ENCODE measurements at places on chromosomes 12 and 14.
A peak's percentile ranks its signal among the peaks of the same experiment; 100 is the strongest.

- DNase-seq, result no peak
Measured at GRCh38 chr12:84779169-84779568, 133.4 kb downstream of the SLC6A15 start.

GRCh38 chr12:108691998-108692808, 39.1 kb downstream of the CORO1C start:
- DNase-seq, result peak; percentile 9

GRCh38 chr14:73176685-73177084, 40.4 kb downstream of the PSEN1 start:
- no peak for DNase-seq

DNA sequence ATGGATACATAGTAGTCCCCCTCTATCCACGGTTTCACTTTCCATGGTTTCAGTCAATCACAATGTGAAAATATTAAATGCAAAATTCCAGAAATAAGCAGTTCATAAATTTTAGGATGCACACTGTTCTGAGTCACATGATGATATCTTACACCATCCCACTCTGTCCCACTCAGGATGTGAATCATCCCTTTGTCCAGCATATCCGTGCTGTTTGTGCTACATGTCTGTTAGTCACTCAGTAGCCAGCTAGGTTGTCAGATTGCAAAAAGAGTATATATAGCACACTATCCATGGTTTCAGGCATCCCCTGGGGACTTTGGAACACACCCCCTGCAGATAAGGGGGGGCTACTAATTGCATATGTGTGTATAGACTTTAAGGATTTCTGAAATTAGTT, 8.1 kb upstream of the NAA30 start:
- no peak for DNase-seq

DNA sequence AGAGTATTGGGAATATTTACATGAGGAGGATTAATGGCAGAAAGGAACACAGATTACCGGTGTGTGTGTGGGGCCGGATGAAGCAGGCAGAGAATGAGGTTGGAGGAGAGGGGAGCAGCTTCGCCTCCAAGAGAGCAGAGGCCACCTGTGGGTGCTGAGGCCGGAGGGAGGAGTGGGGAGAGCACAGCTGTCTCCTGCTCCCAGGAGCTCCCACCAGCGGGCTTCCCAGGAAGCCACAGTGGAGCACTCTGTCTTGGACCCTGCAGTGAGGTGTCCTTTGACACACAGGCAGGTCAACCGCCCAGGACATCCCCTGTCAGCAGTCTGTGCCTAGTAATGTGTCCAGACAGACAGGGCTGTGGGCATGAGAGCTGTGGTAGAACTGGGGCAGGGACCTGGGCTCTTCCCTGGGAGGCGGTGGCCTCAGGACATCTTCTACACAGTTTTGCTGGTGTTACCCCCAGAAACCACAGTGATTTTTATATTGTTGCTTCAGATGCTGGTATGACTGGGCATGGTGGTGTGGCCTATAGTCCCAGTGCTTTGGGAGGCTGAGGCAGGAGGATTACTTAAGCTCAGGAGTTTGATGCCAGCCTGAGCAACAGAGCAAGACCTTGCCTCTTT, 18.5 kb upstream of the AMN start:
- DNase-seq, result no peak

DNA sequence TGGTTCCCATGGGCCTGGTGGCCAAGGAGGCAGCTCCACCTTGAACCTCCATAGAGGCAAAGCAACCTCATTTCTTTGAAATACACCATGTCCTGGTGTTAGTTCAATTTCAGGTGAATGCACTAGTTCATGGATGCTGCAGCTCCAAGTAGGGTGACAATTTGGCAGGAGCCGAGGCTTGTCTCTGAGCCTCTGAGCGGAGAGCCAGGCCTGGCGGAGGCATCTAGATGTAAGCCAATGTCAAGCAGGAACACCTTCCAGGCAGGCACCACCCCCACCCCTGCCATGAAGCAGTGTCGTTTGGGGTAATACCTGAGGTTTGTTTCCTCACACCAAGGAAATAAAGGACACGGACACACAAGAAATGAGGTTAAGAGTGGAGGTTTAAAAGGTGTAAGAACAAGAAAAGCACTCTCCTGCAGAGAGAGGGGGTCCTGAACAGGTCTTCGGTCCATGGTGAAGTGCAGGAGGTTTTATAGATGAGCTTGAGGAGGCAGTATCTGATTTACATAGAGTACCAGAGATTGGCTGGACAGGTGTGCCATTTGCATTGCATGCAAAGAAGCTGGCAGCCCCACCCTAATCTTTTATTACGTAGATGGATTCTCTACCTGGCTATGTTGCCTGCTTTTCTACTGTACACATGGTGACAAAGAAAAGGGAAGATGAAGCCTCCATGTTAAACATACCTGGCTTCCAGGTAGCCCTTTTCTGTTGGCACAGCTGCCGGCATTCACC, 60.3 kb downstream of the RIN3 start:
- DNase-seq, result no peak

DNA sequence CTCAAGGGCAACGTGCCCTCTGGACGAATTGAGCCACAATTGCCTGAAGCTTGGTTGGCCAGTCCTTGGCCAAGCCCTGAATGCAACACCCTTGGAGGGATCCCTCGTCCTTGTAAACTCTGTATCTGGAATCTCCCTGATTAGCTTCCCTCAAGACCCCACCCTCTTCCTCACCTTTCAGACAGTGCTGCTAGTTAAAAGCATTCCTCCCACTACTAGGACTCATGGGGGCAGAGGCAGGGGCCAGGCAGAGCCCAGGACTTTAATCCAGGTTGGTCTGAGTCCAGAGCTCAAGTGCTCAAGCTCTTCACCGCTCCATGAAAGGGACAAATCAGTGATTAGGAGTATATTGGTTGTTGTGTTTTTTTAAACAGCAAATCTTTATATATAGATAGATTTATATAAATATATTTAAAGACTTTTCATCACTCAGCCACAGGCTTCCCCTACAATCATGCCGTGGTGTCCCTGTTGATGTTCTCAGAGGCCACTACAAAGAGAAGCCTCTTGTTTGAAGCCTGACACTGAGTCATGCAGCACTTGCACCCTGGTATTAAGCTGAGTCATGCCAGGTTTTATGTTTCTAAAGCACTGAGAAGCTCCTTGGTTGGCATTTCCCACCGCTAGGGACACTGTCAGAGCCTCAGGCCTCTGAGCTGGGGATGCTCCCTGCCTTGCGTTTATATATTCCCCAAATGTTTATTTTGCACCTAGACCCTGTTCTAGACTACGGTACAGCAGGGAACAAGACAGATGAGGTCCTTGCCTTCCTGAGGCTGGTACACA, 53.8 kb upstream of the GSC start:
- DNase-seq, result no peak

DNA sequence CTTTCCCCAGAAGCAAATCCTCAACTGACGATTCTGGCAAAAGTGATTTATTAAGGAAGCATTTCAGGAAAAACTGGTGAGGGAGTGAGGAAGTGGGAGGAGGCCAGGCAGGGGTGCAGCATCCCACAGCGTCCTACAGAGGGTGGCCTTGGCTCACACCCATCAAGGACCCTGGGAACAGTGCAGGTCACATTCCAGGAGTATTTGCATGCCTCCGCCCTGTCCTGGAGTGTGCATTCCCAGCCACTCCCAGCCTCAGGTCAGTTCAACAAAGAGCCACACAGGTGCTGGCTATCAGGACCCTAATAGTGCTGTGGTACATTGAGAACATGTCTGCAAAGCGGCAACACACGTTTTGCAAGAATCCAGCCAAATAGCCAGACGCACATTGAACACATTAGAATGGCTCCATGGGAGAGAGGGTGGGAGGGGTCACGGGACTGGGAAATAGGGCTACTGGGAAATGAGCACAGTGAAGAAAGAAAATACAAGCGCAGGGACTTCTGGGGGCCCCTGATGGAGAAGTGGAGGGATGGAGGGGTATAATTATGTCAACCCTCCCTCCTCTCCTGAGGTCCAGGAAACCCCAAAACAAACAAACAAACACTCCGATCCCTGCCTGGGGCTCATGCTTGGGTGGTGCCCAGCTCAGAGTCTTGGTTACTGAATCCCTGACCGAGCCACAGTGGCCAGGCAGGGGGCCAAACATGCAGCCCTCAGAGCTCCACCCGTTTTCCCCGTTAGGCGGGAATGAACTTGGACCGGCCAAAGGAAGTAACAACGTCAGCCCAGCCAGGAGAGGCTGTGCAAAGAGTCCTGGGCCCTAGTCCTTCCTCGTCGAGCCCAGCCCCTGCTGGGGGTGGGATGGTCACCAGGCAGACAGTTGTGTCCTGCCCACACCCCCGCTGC, 36.5 kb downstream of the CMKLR1 start:
- no peak for DNase-seq

- DNase-seq, result no peak
Measured at GRCh38 chr12:40907115-40907527, 214.9 kb downstream of the CNTN1 start.

GRCh38 chr12:132659146-132659545, 28.0 kb downstream of the POLE start:
- DNase-seq, result no peak

DNA sequence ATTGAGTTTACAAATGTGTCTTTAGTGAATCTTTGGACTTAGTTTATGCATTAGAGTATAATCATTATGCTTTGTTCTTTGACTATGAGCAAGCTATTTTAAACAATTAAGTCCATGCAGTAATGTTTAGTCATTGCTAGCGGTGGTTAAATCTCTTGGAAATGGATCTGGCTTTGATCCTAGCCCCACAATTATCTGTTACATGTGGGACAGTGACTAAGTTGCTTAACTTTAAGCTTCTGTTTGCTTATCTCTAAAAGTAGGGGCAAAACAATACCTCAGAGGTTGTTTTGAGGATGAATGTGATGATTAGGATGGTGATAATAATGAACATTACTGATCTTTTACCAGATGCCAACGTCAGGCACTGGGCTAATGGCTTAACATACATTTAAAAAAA, 124.2 kb downstream of the NPAS3 start:
- no peak for DNase-seq

- DNase-seq, result no peak
Measured at GRCh38 chr12:119857041-119857591, 20.0 kb downstream of the CIT start.

DNA sequence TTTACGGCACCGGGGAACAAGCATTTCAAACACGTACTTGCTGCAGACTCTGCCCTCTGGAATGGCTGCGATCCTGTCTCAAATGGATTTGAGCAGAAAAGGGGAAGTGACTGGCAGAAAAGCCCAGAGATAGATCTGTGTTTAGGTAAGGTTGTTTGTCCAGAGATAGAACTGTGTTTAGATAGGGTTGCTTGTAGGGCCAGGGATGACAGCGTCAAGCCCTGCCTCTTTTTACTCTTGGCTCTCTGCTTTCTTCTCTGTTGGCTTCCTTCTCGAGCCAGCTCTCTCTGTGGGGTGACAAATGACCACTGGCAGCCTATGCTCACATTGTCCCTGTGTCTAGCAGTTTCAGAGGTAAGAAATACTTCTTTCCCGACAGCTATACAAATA, 11.4 kb downstream of the DGLUCY start:
- no peak for DNase-seq

- DNase-seq, result no peak
Measured at GRCh38 chr14:100708425-100709288, 18.0 kb upstream of the DLK1 start.

GRCh38 chr14:91912035-91912434, 35.5 kb downstream of the FBLN5 start:
- no peak for DNase-seq

DNA sequence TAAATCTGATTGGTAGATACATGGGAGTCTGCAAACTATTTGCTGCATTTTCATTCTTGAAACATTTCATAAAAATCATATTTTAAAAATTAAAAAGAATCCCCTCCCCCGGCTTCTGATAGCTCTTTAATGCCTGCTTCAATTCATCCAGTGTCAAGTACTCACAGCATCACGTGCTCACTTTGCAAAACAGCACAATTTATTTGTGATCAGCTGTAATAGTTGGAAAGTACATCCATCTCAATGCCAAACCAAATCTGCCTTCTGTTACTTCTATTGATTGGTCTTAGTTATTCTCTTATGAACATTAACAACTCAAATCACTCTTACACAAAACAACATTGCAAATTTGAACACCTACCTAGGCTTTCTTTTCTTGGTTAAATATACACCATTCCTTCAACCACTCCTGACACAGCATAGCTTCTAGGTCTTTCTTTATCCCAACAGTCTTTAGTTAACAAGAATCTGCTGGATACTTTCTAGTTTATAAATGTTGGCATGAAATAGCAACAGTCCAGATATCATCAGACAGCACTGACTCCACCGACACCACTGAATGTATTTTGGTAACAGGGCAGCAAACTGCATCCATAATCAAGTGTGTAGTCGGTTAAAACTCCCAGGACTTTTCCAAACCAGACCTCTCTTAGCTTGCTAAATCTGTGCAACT, 58.0 kb downstream of the PARP11 start:
- DNase-seq, result no peak

DNA sequence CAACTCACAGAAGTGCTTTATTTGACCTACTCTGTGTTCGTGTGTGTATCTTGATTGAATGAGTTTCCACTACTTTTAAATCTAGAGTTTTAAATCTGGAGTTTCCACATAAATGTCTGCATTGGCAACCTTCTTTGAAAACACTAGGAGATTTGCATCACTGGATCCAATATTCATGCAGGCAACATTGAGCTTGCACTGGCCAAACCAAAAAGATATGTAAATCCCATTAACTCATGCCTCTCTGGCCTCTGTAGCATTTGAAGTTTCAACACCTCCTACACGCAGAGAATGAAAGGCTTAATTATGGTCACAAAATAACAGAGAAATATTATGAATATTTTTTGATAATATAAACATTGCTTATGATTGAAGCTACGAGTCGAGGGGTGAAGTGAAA, 178.6 kb downstream of the DUSP6 start:
- DNase-seq, result no peak

DNA sequence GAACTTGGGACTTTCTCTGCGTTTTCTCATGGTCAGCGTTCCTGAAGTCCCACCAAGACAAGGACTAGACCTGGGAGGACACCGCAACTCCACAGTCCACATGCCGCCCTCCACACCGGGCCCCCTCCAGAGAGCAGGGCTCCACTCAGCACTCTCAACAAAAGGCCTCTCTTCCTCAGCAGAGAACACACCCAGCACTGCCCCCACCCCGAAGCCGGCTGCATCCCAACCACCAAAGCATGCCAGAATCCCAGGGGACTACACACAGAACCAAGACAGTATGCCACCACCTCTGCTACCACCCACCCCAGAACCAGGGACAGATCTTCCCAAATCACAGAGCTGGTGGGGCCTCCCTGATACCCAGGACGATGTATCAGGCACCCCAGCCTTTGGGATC, 88.3 kb downstream of the BCL11B start:
- DNase-seq, result no peak

- no peak for DNase-seq
Measured at GRCh38 chr14:44701563-44702263, 194.6 kb upstream of the FSCB start.

DNA sequence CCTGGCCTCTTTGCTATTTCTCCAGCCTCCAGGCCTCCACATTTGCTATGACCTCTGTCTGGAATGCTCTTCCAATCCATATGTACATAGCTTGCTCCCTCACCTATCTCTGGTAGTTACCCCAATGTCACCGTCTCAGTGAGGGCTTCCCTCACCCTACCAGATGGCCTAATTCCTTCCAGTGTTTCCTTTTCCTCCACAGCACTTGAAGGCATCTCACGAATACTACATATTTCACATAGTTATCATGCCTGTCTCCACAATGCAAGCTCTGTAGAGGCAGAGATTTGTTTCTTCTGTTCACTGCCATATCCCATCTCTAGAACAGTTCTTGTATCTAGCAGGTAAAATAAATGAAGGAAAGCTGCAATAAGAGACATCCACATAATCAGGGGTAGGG, 21.3 kb upstream of the HSP90B1 start:
- DNase-seq, result no peak

GRCh38 chr14:100306998-100307765, 938 bp upstream of the SLC25A29 start:
- no peak for DNase-seq

GRCh38 chr12:9256341-9256740, 48.1 kb upstream of the PZP start:
- DNase-seq, result no peak
